ENCODE measurements at places on chromosomes 5 and 9.

GRCh38 chr9:121786998-121787422 is 135.6 kb downstream of the DAB2IP start:
- DNase-seq, result no peak

- DNase-seq, result peak; percentile 75
Measured at GRCh38 chr5:138336952-138337684, 948 bp upstream of the FAM53C start.

DNA sequence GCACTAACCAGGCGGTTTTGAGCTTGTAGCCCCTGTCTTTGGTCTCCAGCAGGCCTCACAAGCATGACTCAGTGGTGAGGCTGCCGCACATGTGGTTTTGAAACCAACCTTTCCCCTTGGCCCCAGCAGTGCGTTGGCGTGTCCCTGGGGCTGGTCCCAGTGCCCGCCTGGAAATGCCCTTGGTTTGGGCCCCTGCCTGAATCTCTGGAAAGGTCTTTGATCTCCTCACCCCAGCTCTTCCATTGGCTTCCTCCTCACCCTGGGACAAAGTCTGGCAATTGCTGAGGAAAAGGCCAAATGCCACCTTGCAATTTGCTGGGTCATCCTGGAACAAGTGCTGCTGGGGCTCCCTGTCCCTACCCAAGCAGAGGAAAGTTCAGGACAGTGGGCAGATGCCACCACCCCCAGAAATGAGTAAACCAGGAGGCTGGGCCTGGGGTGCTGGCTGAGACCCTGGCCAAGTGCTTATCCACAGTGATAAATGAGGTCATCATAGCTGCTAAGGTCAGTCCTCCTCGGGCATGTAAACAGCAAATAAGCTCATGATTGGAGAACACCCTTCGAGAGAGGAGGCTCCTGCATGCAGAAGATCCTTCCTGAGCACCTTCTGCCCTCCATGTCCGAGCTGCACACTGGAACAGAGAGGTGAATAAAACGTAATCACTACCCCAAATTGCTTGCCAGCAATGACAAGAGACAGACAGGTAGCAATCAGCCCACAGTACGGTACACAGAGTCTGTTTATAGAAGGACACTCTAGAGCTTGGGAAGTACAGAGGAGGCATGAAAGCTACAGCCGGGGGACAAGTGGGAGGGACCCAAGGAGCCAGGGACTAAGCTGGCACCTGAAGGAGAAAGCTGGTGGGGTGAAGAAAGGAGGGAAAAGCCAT is 98.9 kb upstream of the CPEB4 start:
- DNase-seq, result peak; percentile 92

GRCh38 chr9:2489838-2490314 is 131.7 kb upstream of the VLDLR start:
- peak; percentile 74 for DNase-seq

GRCh38 chr5:77924081-77924480 is 147.9 kb upstream of the TBCA start:
- no peak for DNase-seq

DNA sequence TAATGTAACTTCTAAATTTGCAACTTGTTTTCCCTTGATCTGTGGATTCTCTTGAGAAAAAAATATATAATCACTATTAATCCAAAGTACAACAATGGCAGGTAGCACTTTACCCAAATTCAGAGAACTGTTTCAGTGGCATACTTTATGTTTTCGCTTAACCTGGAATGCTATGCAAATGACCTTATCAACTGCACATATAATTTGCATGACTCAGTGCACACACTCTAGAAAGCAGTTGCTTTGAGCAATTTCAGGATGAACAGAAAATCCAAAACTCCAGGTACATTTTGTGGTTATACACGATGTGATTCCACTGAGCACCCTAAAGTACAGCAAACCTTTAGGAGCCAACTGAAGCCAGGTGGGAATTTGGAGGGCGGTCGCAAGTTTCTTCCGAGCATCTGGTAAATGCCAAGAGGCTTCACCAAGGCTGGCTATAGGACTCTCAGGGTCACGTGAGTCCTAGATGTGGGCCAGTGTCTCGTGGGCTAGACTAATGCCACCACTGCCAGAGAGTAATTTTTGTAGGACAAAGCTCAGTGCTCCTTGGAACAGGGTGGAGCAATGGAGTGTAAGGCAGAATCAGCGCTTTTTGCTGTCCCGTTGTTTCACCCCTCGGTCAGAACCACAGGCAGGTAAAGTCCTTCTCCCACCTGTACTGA is 37.3 kb downstream of the DMGDH start:
- peak; percentile 35 for DNase-seq

DNA sequence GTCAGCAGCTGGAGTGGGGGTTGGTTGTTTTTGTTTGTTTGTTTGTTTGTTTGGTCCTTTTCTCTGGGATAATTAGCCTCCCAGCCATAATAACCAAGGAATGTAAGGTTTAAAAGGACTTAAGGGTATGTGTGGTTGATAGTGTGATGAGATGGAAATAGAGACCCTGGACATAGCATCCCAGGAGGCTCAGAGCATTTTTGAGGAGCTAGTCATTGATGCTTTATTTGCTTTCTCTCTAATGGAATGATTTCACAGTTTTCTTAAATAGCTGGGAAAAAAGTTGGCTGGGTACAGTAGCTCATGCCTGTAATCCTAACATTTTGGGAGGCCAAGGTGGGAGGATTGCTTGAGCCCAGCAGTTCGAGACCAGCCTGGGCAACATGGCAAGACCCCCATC is 45.1 kb downstream of the TTC1 start:
- DNase-seq, result peak; percentile 65

- DNase-seq, result no peak
Measured at GRCh38 chr5:177320879-177321278, 9.2 kb upstream of the MXD3 start.
